Stimulated activated CD8-positive, alpha-beta memory T cell treated with anti-CD3 and anti-CD28 coated beads, Interleukin-15, amount 100 ng/mL, for 48 hours (primary cell): ENCODE measurements at places on chromosomes 1 and 21.
A peak's percentile ranks its signal among the peaks of the same experiment; 100 is the strongest.

GRCh38 chr1:245444147-245444828 is 289.5 kb downstream of the KIF26B start:
- DNase-seq: no peak

DNA sequence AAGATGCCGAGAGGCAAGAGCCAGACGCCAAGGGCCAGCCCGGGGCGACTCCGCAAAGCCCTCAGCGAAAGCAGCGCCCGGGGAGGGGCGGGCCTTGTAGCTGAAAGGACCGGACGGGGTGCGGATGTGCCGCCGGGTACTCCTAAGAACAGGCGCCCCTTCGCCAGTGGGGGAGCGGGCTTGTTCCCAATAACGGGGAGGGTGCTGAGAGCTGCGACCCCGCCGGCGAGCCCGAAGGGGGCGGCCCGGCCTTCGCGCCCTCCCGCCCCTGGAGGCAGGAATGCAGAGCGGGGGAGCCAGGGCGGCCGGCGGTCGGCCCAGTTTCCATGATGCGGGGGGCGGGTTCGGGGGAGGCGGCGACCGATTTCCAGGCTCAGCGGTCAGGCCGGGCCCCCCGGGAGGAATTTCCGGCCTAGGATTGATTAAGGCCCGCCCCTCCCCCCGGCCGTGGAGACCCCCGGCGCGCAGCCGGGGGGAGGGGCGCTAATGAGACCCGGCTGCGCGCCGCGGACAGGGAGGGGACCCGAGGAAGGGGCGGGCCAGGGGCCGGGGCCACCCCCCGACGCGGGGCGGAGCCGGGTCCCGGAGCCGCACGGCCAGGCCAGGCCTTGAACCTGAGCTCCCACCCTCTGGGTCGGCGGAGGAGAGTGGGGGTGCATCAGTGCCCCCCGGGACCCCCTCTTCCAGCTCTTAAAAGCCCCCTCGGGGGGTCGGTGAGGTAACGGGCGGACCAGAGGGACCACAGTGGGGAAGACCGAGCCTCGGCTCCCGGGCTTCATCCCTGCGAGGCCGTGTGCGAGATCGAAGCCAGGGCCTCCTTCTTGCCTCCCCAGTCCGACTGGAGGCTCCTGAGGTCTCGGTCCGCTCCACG is 898 bp upstream of the TMEM200B start:
- DNase-seq: peak; percentile 55

- no peak for DNase-seq
Measured at GRCh38 chr1:1939296-1940122, 20.4 kb upstream of the TMEM52 start.

DNA sequence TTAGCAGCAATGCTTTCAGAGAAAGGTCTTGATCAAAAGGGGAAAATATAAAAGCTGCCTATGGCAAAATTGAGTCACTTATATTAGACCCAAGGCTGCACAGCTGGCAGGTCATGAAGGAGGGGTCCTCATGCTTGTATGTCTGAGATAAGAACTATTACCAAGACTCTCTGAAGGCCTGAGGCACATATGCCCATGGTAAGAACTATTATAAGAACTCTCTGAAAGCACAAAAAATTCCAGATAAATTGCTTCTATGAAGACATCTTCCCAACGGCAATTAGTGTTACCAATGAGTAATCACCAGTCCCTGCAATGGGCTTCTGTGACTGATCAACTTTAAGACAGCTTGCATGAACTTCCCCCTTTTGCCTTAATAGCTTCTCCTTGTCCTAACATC is 42.8 kb upstream of the LRIF1 start:
- no peak for DNase-seq

DNA sequence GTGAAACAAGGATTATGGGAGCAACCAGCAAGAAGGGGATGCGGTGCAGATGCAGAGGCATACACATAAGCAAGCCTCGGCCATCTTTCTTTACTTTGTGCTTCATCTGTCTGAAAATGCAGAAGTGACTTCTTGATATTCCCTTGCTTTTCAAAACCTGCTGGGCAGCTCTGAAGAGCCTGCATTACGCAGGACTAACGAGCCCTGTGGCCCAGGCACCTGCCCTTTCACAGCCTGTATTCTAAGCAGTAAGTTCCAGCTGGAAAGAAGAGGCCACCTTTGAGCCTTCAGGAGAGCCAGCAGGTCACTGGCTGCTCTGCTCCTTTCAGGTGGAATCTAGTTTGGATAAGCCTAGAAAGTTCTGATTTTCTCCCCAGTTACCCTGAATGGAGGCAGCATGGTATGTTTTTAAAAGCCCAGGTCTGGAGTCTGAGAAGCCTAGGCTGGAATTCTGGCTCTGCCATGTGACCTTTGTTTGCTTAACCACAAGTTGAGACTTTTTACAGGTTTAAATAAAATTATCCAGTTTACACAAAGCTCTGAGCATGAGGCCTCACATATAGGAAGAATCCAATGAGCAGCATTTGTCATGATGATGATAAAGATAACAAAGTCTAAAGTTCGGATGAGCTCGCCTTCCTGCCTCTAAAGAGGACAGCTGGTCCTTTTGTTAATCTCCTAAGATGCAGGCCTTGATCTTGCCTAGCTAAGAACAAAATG is 122.9 kb downstream of the UBR4 start:
- no peak for DNase-seq
